HFF-Myc (cell line): ENCODE measurements at places on chromosomes 7 and 10.

- no peak for DNase-seq
Measured at GRCh38 chr7:147022056-147022455, 905.5 kb downstream of the CNTNAP2 start.

DNA sequence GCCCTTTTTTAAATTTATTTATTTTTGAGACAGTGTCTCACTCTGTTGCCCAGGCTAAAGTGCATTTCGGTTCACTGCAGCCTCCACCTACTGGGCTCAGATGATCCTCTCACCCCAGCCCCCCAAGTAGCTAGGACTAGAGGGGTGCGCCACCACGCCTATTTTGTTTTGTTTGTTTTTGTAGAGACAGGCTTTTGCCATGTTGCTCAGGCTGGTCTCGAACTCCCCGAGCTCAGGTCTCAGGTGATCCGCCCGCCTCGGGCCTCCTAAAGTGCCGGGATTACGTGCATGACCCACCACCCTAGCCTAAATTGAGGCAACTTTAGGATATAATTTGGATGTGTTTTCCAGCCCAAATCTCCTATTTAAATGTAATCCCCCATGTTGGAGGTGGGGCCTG is 805 bp downstream of the ZNF736 start:
- no peak for DNase-seq

- DNase-seq, result no peak
Measured at GRCh38 chr7:55517191-55517633, 55.1 kb downstream of the VOPP1 start.

DNA sequence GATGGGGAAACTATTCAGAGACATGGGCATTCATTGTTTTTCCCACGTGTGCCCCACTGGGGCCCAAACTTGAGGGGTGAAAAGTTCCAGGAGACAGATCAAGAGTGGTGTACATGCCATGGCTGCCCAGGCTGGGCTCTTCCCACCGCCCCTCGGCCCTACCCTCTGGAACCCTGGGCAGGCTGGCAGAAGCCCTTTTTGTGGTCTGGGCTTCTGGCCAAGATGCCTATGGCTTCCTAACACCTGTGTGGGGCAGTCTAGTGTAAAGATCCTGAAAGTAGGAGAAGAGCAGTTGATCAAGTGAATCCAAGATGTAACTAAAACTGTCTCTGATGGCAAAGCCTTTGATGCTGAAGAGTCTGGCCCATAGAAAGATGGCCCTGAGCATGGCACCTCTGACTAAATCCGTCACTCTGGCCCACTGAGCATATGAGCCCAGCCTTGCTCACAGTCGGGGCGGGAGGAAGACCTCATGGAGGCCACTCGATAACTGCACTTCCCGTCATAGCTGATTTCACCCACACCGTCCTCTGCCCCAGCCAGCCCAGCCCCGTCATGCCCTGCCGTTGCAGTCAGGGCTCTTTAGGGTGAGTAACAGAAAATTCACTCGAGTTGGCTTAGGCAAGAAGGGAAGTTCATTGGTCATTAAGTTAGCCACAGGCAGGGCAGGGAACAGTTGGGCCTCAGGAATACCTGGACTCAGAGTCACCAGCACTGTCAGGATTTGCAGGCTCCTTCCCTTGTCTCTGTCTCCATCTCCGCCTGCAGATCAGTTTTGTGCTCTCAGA is 37.9 kb upstream of the MTPAP start:
- no peak for DNase-seq

GRCh38 chr7:13416071-13416470 is 573.4 kb downstream of the ETV1 start:
- no peak for DNase-seq

GRCh38 chr7:121187222-121187621 is 141.6 kb upstream of the WNT16 start:
- DNase-seq, result no peak

GRCh38 chr7:83908526-83908925 is 259.6 kb upstream of the SEMA3E start:
- no peak for DNase-seq
